ENCODE measurements at places on chromosomes 16 and 17. TPM values are rescaled to one million over a fixed set of nuclear protein-coding genes. Genes with fewer than 3 reads are reported as not detected.
A peak's percentile ranks its signal among the peaks of the same experiment; 100 is the strongest.

- DNase-seq, result no peak
Measured at GRCh38 chr16:75216127-75216526, 2.7 kb upstream of the CTRB1 start.

DNA sequence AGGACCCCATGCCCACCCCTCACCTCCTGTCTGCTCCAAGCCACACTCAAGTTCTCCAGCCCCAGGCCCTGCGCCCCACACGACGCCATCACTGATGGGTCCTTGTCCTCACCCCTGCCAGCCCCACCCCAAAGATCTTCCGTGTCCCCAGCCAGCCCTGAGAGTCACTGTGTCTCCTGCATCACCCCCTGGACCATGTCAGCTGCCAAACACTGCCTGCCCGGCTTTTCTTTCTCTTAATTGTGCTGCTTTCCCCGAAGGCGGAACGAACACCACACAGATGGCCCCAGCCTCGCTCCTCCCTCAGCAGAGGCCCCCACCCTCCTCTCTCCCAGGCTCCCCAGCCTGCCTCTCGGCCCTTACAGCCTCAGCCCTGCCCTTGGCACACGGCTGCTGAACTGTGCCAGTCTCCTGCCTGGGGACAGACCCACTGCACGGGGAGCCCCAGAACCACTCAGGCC, 4.8 kb upstream of the GAA start:
- no peak for DNase-seq

- DNase-seq, result no peak
Measured at GRCh38 chr16:57127037-57127763, 34.8 kb downstream of the CPNE2 start.

NPIPB6 gene
- 3.4 TPM for total RNA-seq

DNA sequence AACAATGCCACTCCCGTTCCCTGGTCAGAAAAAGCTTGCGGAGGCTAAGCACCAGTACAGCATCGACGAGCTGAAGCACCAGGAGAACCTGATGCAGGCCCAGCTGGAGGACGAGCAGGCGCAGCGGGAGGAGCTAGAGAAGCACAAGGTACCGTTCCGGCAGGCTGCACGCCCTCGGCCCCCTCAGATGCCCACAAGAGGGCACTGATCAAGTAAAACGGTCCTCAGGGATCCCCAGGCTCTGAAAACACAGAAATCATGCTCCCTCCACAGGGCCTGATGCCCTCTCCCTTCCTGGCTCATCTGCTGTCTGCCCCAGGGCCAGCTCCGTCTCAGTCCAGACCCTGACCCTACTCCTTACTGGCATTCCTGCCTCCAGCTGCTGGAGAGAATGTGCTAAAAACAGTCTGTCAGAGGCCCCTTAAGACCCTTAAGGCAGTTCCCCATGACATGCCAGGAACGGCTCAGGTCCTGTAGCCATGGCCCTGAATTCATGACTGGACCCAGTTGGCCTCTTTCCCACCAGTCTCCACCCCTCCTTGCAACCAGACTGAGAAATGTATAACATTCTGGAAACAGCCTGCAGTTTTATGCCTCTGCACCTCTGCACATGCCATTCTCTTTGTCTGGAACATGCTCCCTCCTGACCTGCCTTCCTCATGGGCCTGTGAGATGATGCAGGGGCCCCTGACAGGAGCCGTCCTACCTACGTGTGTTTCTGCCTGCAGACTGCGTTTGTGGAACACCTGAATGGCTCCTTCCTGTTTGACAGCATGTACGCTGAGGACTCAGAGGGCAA, 21.8 kb downstream of the DRC3 start:
- peak; percentile 69 for DNase-seq

GRCh38 chr17:6137716-6138502, 67.7 kb downstream of the WSCD1 start:
- no peak for DNase-seq

DNA sequence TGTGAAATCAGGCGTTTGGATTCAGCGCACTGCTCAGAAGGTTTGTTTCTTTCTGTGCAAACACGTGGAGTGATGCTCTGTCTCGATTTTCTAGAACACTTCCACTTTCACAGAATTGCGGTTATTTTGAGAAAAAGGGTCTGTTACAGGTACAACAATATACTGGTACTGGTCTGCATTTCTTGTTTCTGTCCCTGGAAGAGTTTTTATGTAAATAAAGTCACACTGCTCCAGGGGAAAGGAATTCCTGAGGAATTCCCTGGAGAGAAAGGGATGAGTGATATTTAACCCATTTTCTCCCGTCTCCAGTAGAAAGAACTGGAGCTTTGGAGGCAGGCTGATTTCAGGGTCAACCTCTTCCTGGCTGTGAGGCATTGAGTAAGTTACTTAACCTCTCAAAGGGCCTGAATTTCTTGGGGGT, 16.2 kb upstream of the RMI2 start:
- peak; percentile 6 for DNase-seq

- DNase-seq, result no peak
Measured at GRCh38 chr16:57799600-57800199, 2.6 kb downstream of the KIFC3 start.

DNA sequence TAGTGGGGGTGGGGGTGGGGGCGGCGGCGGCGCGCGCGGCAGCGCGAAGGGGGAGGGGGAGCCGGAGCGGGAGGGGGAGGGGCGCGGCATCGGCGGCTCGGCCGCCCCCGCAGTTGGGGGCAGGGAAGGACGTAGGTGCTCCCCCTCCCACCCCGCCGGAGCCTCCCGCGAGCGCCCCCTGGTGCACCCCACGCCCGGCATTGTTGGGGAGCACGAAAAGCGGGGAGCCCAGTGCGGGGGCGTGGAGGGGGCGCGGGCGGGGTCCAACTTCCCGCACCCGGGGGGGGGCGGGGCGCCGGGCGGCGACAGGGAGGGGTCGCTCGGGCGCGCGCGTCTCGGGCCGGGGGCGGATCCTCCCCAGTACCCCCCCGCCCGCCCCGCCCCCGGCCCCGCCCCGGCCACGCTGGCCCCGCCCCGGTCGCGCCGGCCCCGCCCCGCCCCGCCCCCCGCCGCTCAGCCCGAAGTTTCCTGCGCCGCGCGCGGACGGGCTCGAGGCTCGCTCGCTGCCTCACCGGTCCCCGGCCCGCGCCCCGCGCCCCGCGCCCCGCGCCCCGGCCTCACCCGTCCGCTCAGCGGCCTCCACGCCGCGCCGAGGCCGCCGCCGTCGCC, at the start of gene CACNA1H:
Gene CACNA1H, plus strand, starts transcription at position 456 of the 609 bp plus-strand sequence. CDS start 632 bp downstream, outside the sequence.
- no peak for DNase-seq

- DNase-seq, result no peak
Measured at GRCh38 chr17:20934288-20934687, 108.5 kb downstream of the USP22 start.

DNA sequence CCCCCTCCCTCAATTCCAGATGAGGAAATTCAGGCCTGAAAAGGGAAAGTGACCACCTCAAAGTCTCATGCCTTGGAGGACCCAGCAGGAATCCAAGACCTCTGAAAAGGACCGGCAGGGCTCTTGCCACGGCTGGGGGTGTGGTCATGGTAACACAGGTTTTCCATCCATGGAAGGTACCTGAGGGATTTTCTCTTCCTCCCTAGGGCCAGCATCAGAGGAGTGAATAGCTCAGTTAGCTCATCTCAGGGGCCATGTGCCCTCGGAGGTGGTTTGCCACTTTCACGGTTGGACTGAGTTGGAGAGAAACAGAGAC, 1.3 kb downstream of the CIITA start:
- DNase-seq, result peak; percentile 22

KRT20 gene
- not detected for total RNA-seq

- DNase-seq, result no peak
Measured at GRCh38 chr17:74807925-74808324, 31.8 kb upstream of the NAT9 start.

BCKDK gene
- 30.6 TPM for total RNA-seq

DNA sequence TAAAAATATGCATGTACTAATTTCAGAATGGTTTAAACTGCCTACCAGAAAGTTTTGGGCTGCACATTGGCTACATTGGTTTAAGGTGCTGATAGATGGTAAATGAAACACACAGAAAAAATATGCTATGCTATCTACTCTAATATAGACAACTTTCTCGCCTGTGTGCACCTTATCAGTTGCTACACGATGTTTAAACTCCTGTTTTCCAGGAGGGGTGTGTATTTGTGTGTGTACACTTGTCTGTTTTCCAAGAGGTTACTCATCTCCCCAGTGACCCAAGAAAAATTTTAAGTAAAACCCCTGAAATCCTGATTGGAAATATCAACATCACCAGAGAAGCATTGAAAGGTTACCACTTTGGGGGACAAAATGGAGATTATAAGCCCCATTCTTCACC, 21.6 kb upstream of the PSMC5 start:
- DNase-seq, result no peak

- DNase-seq, result no peak
Measured at GRCh38 chr16:56558024-56558747, 6.7 kb upstream of the MT4 start.

Data from posterior vena cava (tissue), 2 donors.